ENCODE measurements at places on chromosomes 12 and 14.

GRCh38 chr12:113464452-113464775, 7.3 kb downstream of the LHX5 start:
- no peak for DNase-seq

DNA sequence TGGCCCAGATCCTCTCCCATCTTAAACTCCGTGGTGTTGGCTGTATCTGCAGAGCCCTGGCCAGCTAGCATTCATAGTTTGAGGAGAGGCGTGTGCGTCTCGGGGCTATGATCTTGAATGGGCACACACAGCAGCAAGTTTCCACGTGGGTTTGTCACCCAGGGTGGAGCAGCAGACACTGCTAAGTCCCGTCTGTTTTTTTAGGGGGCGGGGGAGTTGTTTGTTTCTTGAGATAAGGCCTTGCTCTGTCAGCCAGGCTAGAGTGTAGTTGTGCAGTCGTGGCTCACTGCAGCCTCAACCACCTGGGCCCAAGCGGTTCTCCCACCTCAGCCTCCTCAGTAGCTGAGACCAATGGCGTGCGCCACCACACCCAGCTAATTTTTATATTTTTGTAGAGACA, 20.1 kb upstream of the TEX22 start:
- DNase-seq = no peak

- DNase-seq = no peak
These were observed 7.4 kb upstream of the MYH7 start for GRCh38 chr14:23442721-23443356.

DNA sequence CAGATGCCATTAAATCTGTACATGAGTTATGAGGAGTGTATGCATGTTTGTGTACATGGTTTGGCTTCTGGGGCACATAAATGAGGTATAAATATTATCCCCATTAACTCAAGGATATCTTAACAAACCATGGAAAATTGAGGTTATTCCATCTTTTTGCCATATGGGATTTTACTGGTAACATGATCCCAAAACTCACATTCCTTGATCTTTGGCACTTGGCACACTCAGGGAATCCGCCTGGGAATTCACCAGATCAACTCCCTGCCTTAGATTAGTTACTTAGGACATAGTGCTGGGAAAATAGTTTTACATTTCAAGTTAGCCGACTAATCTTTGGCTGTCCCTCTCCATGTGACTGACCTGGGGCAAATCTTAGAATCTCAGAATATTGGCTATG, 16.9 kb downstream of the CDKN1B start:
- no peak for DNase-seq

DNA sequence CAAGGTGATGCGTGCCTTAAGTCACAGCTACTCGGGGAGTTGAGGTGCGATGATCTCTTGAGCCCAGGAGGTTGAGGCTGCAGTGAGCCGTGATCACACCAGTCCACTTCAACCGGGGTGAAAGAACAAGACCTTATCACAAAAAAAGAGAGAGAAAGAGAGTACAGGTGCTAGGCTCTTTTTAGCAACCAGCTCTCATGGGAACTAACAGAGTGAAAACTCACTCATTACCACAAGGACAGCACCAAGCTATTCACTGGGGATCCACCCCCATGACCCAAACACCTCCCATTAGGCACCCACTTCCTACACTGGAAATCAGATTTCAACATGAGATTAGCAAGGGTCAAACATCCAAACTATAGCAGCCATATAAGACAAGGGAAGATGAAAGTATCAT, 164.2 kb downstream of the NDUFA12 start:
- no peak for DNase-seq

- peak; percentile 91 for DNase-seq
These were observed 6.6 kb downstream of the CARMIL3 start for GRCh38 chr14:24058260-24058950.

- no peak for DNase-seq
These were observed 111.2 kb upstream of the FLRT2 start for GRCh38 chr14:85418721-85419120.

- DNase-seq = peak; percentile 63
These were observed 77.7 kb downstream of the NTS start for GRCh38 chr12:85951823-85952222.

DNA sequence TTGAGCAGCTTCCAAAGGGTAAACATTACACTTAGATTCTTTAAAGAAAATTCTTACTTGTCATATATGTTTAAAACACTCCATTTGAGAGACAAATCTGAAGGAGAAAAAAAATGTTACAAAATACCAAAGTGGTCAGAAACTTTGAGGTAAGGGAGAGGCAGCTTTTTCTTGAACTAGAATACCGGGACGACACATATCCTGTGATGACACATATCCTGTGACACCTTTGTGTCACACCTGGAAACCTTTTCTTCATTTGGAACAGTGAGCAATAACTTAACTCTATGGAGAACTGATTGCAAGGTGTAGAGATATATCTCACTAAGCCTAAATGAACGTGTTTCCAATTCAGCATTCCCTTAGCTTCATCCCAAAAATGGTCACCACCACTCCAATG, 4.6 kb upstream of the GRIN2B start:
- DNase-seq = no peak

DNA sequence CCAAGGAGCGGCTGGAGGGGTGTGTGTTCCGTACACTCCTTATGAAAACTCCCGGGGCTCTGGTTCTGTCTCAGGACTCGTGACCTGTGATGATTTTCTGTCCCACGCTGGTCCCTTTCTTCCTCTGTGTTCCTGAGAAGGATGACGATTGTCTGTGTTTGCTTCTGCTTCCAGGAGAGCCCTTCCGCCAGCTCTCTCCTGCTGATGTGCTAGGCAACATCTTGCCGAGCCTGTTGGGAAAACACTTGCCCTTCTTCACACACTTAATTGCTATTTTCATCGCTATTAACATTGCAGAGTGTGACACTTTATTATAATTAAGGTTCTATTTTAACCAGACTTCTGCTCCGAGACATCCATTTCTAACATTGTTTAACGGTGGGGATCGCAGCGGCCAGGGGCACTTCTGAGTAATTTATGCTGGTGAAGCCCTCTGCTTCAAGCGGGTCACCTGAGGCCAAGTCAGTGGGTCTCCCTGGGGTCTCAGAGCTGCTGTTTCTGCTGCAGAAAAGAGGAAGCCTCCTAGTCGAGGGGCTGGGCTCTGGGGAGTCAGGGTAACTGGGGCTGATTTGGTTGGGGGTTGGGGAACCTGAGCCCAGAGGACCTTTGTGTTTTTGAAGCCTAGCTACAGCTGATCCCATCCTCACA, 88.6 kb downstream of the PRMT8 start:
- no peak for DNase-seq

DNA sequence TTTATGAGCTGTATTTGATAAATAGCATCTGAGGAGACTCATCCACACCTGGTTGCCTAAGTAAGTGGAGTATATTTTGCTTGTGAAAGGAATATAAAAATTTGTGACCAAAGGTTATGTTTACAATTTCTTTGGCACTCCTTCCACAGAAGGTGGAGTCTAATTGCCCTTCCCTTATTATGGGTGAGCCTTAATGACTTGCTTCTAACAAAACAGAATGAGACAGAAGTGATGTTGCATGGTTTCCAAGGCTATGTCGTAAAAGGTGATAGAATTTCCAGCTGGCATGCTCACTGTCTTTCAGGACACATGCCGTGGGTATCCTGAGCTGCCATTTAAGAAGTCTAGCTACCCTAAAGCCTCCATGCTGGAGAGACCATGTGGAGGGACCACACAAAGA, 116.8 kb upstream of the ABCD2 start:
- DNase-seq = no peak

DNA sequence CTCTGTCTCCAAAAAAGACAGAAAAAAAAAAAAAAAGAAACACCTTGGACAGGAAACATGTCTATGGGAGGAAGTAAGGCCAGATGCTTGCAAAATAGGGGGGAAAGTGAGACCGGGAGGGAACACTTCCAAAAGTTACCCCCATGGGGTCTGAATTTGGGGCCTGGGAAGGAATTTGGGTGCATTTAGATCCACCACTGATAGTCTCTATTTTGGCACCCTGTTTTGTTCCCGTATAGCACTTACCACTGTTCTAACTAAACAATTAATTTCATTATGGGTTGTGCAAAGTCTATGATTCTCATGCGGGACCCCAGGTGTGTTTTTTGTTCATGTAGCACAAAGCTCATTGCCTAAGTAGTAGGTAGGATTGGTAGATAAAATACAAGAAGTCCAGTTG, 1.4 kb upstream of the MLEC start:
- no peak for DNase-seq

DNA sequence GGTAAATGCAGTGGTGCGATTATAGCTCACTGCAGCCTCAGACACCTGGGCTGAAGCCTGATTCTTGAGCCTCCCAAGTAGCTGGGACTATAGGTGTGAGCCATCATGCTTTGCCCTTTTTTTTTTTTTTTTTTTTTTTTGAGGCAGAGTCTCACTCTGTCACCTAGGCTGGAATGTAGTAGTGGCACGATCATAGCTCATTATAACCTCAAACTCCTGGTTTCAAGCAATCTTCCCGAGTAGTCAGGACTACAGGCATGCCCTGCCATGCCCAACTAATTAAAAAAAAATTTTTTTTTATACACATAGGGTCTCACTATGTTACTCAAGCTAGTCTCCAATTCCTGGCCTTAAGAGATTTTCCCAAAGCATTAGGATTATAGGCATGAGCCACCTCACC, 6.9 kb downstream of the ATP2A2 start:
- no peak for DNase-seq

DNA sequence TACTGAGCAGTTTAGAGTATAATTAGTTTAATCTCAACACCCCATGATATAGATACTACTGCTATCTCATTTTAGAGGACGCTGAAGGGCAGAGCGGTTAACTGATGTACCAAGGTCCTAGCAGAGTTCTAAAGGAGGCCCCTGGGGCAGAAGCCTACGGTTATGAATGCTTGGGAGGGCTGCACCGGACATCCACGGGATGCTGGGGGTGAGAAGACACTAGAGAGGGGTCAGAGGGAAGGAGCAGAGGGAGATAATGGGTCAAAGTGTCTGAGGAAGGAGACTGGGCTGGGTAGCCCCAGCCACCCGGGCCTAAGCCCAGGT, 1.6 kb upstream of the ACTR6 start:
- no peak for DNase-seq

DNA sequence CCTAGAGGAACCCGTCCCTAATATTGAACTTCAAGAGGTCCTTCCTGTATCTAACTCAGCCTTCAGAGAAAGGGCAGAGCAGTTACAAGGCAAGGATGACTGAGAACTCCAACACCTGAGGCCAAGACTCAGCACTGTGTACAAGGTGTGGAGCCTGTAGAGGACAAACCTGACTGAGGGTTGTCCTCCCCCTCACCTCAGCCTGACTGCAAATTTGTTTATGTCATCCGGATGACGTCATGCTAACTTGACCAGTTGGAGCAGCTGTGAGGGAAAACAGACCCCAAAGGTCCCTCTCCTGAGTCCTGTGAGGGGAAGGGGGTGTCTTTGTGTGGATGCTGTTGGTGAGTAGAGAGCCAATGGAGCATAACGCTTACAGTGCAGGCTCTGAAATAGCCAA, 4.3 kb downstream of the CRACR2A start:
- no peak for DNase-seq

DNA sequence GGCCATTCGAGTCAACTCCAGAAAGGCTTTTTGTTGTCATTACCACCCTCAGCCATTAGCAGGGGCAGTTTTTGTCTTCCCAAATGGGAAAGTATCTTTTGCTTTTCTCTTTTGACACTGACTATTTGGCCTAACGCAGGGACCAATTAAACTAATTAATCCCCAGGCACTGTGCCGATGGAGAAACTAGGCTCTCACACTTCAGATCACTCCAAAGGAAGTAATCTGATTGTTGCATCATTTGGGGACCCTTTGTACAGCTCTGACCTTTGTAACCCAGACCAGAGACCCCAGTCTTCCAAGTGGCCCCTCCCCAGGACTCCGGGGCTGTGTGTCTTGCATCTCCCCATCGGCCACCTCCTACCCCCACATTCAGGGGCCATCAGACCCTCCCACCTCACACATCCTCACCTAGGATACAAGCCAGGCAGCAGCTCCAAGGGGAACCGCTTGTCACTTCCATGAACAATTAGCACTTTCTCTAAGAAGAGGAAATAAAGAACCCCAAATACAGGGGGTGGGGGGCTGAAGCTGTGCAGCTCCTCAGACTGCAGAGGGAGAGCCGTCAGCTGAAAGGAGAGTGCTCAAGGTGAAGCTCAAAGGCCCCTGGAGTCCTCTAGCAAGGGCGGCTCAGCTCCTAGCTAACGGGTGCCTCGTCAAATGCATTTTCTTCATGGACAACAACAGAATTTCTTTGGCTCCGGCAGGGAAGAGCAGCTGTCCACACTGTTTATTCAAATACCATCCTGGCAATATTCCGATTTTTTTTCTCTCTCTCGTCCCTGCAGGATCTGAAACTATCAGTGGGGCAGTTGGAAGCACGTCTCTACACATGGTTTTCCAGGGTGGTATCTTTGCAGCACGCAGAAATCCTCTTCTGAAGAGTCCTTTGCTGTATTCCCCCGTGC, 64.3 kb upstream of the DIO3 start:
- DNase-seq = peak; percentile 77

DNA sequence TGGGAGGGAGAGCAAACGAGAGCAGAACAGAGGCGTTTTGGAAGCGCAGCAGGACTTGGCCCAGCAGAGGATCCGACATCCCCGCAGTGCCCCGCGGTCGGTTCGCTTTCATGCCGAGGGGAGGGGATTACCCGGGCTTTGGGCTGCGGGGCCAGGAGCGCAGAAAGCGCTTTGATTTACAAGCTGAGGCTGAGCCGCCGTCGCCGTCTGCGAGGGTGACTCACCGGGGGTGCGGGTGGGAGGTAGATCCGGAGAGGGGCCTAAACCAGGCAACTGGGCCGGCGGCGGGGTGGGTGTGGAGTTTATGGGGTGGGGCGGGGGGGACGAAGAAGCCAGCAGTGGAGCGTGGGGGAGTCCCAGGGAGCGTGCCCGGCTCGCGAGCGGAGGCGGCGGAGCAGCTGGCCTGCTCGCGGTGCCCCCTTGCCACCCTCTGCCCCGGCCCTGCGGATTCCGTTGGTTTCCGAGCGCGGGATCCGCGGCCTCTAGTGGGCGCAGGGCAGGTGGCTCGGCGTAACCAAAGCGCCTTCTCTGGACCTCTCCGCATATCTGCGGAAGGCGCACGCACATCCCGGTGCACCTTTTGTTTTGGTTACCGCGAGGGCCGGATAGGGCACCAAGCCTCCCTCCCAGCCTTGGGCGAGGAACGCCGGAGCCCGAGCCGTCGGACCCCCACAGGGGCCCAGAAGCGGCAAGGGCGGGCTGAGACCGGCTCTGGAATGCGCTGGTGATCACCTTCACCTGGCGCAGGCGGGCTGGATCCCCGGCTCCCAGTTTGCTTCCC, 2.6 kb downstream of the SIX4 start:
- no peak for DNase-seq

DNA sequence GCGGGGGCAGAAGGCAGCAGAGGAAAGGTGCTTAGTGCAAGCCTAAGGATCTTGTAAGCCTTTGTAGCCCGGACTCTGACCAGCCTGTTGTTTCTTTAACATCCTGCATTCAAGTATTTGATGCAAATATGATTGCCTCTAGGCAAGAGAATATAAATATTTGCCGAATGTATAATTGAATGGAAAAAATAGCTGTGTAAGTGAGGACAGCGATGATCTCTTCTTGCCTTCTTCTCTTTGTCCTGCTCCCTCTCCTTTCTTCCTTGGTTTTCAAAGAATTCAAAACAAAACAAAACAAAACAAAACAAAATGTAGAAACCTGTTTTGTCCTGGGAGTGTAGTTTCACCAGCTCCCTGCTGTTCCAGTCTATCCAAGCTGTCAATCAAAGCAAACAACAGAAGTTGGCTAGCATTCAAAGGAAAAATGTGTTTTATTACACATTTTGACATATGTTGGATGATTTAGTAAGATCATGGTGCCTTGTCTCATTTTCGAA, 74.9 kb upstream of the CPM start:
- no peak for DNase-seq

- no peak for DNase-seq
These were observed 8.0 kb downstream of the SLC8B1 start for GRCh38 chr12:113326775-113327395.
